ENCODE measurements at places on chromosomes 12 and 14.

DNA sequence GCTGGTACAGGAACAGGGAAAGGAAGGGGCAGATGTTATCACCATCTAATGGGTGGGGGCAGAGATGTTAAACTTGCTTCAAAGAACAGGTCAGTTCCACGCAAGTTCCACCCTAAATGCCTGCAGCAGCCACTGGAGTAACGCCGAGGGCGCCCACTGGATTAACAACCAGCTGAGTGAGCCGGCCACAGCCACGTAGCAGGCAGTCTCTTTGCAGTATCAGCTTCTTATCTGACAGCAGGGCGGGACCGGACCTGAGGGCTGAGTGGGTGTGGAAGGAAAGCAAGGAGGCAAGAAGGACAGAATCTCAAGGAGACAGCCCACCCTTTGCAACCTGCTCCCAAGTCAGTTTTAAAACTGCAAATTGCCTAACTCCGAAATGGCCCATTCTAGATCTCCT lies 38.4 kb upstream of the FOXN3 start:
- no peak for DNase-seq

DNA sequence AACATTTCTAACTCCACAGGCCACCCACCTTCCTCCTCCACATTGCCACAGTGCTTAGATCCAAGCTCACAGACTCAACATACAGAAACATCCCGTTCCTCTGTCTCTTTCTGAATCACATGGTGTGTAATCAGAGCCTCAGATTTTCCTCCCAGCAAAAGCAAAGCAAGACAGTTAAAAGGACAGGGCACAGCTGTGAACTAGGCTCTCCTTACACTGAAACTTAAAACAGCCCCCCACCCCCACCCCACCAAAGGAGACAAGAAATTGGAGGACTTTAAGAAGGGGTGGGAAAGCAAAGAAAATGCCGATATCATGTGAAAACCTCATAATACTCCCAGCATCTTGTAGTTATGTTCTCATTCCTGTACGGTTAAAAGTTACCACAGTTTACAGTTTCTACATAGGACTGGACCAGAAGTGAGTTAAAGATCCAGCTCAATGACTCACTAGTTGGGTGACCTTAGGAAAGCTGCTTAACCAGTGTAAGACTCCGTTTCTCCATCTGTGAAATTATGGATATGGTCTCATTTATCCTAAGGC lies 4.8 kb downstream of the YBX3 start:
- DNase-seq = no peak

- peak; percentile 67 for DNase-seq
Measured at GRCh38 chr14:89618811-89619551, 201.9 kb upstream of the FOXN3 start.

GRCh38 chr12:45315462-45315861 lies 99.6 kb downstream of the ANO6 start:
- no peak for DNase-seq

GRCh38 chr14:72535485-72535884 lies 358.4 kb downstream of the DPF3 start:
- no peak for DNase-seq

DNA sequence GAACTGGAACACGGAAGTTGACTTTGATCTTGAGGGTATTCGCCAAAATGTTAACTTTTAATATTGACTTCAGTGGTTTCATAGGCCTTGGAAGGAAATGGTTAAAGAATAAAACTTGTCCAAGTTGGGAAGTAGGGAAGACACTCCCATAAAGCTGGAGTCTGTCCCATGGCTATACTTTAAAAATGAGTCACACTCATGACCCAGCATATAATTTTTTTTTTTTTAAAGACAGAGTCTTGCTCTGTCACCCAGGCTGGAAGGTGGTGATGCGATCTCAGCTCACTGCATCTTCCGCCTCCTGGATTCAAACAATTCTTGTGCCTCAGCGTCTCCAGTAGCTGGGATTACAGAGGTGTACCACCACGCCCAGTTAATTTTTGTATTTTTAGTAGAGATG lies 19.6 kb downstream of the TMPRSS12 start:
- DNase-seq = no peak

GRCh38 chr12:81255947-81256346 lies 178.1 kb downstream of the ACSS3 start:
- no peak for DNase-seq

- DNase-seq = peak; percentile 20
Measured at GRCh38 chr12:2959192-2959504, at the start of gene TEAD4. TEAD4 (plus strand) TSS chr12:2959397.

GRCh38 chr12:4435537-4435936 lies 10.1 kb downstream of the FGF6 start:
- DNase-seq = no peak

GRCh38 chr14:98692832-98693231 lies 579.2 kb downstream of the BCL11B start:
- peak; percentile 72 for DNase-seq

DNA sequence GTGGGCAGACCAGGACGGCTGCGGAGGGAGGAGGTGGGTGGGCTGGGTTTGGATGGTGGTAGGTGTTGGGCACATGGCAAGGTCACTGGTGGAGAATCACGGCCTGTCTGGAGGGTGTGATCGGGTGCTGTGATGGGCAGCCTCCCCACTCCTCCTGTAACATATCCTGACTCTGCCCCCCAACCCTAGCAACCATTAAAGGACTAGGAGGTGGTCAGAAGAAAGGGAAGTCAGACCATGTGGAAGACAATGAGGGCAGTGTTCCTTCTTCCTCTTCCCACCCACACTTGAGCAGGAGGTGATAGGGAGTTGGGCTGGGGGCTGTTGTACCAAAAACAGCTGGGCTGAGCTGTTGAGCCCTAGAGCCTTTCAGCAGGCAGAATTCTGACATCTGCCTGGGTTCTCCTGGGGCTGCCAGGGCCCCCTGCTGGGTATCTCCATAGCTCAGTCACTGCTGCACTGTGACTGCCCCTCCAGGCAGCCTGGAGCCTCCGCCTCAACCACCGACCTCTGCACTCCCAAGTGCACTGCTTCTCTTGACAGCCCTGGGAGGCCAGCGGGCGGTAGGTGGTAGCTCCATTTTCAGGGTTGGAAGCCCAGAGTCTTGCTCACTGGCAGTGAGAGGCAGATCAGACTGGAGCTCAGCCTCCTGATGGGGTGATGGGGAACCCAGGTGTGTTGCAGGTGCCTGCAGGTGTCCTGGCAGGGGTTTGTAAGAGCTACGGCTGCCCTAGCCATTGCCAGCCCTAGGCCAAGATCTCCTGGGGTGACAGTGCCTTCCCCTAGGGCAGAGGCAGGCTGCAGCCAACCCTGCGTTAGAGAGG lies 15.4 kb downstream of the VASH1 start:
- DNase-seq = no peak

- DNase-seq = no peak
Measured at GRCh38 chr12:108868781-108869180, 11.1 kb upstream of the DAO start.

- DNase-seq = no peak
Measured at GRCh38 chr14:102870246-102870645, 52.2 kb upstream of the AMN start.

- no peak for DNase-seq
Measured at GRCh38 chr12:29212682-29213403, 63.8 kb downstream of the FAR2 start.

GRCh38 chr12:119450771-119451170 lies 116.2 kb downstream of the CCDC60 start:
- no peak for DNase-seq

DNA sequence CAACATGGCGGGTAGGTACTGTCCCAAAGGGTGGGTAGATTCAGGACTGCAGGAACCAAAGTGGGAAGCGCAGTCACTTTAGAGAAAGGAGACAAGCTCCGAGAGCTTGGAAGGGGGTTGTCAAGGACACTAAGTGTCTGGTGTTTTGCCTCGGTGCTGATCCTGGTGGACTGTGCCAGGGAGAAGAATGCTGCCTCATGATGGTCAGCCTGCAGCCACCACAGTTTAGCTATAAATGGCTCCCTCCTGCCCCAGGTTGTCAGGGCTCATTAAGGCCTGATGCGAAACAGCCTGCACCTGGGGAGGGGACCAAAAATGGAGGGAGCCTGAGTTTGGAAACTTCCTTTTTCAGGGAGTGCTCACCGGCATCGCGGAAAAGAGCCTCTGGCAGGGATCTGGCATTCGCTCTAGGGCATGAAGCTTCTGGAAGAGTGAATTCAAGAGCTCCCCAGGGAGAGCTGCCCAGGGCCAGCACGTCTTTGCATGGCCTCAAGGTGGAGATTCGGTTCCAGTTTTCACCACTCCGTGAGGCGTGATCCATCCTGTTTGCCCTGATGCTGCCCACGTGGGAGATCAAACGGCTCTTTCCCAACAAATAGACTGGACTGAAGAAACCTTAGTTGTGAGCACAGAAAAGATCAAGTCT lies 164.0 kb downstream of the FOXN3 start:
- no peak for DNase-seq

DNA sequence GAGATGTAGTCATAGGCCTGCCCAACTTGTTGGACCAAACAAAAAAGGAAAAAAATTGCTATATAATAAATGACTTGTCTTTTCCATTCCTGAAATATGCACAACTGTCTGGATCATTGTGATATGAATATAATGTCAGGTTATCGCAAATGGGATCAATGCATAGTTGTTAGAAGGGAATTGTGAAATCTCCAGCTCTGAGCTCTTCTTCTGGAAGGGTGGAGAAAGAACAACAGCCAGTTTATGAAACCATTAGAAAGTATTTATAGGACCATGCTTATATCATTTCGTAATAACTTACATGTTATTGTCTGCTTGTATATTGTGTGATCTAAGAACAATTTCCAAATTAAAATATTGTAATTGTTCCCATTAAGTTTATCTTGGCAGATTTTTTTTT lies 35.7 kb upstream of the HIF1A start:
- no peak for DNase-seq

DNA sequence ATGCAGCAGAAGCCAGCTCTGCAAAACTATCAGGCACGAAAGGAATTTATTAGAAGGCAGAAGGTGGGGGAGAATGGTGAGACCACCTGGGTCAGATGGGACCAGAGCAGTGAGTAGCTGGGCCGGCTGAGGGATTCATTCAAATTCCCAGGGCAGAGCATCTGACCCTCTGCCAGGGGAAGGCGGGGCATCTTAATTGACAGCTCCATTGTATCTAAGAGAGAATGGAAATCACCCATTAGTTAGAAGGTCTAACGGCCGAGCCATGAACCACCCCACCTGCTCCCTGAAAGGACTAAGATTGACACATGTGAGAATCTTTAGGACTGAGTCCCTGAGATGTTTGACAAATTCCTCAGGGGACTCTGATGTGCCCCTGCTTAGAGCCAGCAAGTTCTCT lies 83.7 kb downstream of the PHETA1 start:
- no peak for DNase-seq

DNA sequence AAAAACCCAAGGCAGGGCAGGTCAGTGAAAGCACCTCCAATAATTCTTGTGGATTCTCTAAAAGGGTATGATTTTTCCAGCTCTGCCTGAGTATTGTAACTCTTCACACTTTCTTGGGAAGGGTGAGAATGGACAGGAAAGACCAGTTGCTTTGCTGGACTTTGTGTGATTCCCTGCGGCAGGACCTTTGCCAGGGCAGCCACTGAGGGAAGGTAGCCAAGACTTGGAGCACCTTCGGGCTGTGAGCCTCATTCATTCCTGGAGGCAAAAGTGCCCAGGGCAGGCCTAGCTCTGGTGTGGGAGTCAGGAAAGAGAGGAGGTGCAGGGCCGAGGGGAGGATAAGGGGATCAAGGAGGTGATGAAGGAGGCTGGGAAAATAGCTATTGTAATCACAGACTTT lies 80.2 kb downstream of the VCPKMT start:
- no peak for DNase-seq

GRCh38 chr14:103099081-103099732 lies 4.7 kb downstream of the EXOC3L4 start:
- DNase-seq = no peak

DNA sequence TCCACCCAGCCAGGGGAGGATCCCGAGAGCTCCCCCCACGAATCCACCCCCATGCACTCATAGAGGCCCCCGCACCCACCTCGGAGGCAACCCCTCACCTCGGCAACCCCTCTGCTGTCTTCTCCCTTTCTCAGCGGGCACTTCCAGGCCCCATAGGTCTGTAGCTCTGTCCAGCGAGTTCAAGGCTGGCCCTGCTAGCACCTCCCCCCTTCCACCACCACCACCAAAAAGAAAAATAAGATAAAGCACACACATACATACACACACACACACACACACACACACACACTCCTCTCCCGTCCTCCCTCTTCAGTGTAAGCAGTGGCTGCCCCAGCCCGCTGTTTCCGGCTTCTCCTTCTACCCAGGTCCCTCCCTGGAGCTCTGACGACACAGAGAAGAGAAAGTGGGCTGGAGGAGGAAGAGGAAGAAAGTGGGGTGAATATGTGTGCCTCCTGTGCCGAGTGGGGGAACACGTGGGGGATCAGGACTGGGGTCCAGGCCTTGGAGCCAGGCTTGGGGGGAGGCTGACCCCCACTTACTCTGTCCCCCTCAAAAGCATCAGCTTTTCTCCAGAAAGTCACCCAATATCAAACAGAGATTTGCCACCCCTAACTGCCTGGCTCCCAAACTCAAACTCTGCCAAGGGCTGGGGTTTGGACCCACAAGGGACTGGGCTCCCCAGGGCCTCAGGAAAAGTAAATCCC lies at the start of gene STAT6:
TSS of gene STAT6 (minus strand) at position 332 of the 704 bp plus-strand sequence. CDS start 3,084 bp downstream, outside the sequence.
- peak; percentile 82 for DNase-seq

DNA sequence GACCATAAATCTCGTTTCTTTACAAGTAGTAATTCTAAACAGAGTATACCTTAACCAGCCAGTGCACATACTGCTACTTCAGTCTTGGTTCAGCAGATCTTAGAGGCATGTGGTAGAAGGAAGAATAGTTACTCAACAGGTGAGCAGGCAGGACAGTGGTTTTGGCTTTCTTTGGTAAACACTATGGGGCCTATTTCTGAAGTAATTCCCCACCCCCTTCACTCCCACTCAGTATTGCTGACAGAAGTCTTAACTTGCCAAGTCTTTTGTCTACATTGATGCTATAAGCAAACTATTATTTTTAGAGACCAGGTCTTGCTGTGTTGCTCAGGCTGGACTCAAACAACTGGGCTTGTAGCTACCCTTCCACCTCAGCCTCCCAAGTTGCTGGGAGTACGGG lies 68.5 kb downstream of the FBXO34 start:
- peak; percentile 36 for DNase-seq

DNA sequence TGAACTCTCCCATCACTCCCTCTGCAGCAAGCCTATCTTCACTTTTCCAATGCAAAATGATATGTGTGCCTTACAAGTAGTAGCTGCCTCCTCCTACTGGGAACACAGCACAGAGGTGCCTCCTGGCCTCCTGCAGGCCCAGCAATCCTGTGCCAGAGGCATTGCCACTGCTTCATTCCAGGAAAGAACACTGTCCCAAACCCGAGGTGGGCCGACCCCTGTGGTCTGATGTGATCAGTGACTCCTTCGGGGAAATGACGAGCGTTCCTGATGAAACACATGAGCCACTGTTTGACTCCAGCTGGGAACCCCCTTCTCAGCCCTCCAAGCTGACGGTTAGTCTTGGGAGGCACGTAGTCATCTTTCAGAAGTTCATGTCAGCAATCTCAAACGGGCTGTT lies 19.5 kb downstream of the PSMC1 start:
- DNase-seq = peak; percentile 61

DNA sequence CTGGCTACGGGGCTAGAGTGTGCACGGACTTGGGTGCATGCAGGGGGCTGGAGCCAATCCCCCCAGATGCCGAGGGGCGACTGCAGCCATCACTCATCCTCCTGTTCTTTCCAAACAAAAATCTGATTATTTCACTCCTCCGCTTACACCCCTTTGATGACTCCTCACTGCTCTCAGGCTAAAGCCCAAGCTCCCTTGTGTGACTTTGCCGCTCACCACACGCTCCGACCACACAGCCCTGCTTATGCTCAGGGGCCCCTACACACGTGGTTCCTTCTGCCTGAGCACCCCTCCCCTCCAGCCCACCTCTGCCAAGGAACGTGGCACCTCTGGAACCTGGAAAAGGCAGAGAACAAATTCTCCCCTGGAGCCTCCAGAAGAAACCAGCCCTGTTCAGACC lies 13.7 kb downstream of the CHFR start:
- DNase-seq = peak; percentile 9

- no peak for DNase-seq
Measured at GRCh38 chr12:14261096-14261495, 104.4 kb upstream of the ATF7IP start.
